ENCODE measurements at places on chromosomes 1 and 21.

DNA sequence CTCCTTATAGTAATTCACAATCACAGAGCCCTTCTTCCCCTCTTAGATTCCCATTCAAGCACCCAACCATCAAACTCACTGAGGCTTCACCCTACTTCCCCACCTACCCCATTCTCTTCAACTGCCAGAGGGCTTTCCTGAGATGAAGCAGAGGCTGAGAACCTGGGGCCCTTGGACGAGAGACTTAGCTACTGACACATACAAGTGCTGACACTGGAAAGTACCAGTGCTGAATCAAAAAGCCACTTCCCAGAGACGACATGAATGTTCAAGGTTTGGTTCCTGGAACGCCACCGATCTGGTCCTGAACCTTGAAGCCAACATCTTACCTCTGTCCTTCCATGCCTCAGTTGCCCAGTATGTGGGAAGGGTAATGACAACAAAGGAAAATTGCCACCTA, 16.6 kb upstream of the RAP1A start:
- no peak for DNase-seq

GRCh38 chr1:109691759-109692158, 4.1 kb downstream of the GSTM1 start:
- DNase-seq, result no peak

DNA sequence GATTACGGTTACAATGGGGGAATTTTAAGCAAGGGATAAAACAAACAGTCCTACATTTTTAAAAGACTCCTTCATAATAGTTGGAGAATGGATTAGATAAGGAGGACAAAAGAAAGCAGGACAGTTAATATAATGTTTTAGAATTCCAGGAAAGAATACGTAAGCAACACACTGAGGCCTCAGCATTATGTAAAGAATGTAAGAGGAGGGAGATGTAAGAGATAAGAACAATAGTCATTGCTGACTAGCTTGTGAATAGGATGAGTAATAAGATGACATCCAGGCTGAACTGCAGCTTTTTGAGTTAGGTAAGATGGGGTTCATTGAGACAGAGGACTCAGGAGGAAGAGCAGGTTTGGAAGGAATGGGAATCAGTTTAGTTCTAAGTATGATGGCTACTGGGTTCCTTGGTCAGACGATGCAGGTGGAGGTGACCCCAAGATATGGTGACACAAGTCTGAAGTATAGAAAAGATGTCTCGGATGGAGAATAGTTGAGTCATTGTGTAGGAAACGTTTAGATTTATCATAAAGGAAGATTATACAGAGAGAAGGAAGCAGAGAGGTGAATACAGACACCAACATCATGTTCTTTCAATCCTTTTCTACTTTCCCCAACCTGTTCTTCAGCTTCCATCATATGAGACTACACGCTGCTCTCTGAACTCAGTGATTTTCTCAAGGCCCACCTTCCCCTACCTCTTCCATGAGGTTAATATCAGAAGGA, 372.8 kb downstream of the PTBP2 start:
- DNase-seq, result no peak

GRCh38 chr1:6241107-6241886, 2.7 kb upstream of the HES3 start:
- DNase-seq, result no peak

GRCh38 chr1:71339238-71339637, 258.4 kb upstream of the ZRANB2 start:
- DNase-seq, result no peak

DNA sequence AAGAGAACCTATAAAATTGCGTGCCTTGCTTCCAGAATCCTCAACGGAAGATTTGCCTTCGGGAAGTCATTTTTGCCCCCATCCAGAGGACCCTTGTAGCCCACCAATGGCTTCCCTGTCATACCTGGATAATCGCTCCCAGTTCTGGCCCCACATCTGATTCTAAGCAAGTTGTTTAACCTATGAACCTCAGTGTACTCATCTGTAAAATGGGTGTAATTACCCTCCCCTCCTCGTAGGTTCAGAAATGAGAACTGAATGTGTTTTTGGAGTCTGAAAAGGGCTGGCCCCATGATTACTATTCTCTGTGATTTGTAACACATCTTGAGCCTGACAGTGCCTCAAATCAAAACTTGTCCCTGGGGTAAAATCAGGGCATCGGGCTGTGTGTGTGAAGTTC, 81.6 kb upstream of the TMEM51 start:
- DNase-seq, result no peak

DNA sequence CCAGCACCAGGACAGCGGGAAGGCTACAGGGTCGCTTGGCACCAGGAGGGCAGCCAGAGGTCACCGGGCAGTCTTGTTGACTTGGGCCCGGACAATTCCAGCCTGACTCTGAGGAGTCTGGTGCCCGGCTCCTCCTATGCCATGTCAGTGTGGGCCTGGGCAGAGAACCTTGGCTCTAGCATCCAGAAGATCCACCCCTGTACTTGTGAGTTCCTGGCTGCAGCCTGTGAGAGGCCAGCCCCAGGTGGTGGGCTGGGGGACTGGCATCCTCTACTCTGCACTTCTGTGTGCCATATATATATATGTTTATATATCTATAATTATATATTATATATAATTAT, 11.6 kb upstream of the PTPN7 start:
- DNase-seq, result no peak

GRCh38 chr1:1237874-1238701, 6.1 kb downstream of the B3GALT6 start:
- no peak for DNase-seq

- no peak for DNase-seq
Measured at GRCh38 chr21:38853421-38853919, 47.7 kb downstream of the ETS2 start.

- no peak for DNase-seq
Measured at GRCh38 chr1:211753649-211754251, 76.8 kb downstream of the LPGAT1 start.

DNA sequence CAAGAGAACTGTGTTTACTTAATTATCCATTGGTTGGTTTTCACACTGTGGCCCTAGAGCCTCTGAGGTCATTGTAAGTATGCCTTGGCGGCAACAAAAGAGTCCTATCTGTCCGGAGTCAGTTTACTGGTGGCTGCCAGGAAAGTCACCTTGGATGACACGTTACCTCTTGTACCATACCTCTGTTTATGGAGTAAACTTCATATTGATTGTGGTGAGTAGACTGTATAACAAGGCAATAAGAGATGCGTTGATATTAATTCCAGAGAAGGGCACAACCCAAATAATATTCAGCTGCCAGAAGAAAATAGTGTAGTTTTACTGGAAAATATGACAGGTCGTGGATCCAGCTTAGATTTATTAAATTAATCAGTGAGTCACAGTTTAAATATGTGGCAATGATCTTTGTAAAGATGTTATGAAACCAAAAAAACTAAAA, 20.4 kb upstream of the KIF14 start:
- no peak for DNase-seq

DNA sequence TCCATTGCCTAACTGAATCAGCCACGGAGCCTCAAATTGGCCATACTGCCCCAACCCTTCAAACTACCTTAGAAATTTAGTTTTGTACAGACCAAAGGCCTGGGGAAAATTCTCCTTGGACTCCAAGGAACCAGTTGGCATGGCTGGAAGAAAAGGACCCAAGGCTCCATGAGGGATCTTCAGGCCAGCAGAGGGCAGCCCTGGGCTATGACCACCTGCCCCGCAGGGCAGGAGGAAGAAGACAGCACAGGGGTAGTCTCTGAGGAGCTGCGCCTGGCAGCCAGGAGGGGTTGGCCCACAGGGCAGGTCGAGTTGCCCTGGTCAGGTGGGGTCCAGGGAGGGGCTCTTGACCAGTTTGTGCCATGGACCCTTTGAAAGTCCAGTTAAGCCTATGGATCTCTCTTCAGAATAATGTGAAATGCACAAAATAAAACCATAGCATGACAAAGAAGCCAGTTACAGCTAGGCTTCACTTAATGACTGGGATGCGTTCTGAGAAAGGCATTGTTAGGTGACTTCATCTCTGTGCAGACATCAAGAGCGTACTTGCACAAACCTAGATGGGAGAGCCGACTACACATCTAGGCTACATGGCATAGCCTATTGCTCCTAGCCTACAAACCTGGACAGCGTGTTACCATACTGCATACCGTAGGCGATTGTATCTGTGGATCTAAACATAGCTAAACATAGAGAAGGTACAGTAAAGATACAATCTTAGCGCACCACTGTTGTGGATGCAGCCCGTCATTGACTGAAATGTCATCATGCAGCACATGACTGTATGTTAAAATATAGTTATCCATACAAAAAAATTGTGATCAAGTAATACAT, 26.1 kb downstream of the CACNA1S start:
- DNase-seq, result no peak

- DNase-seq, result no peak
Measured at GRCh38 chr1:179550746-179551682, 24.7 kb downstream of the NPHS2 start.
